ENCODE measurements at places on chromosomes 5 and 9.
A peak's percentile ranks its signal among the peaks of the same experiment; 100 is the strongest.

- peak; percentile 5 for DNase-seq
Measured at GRCh38 chr5:153960269-153961215, 78.2 kb downstream of the FAM114A2 start.

GRCh38 chr9:123168586-123168985, 99.8 kb downstream of the STRBP start:
- no peak for DNase-seq

GRCh38 chr9:130899051-130899748, 2.6 kb upstream of the QRFP start:
- DNase-seq = no peak

- no peak for DNase-seq
Measured at GRCh38 chr9:108162664-108163063, 673.1 kb upstream of the KLF4 start.

DNA sequence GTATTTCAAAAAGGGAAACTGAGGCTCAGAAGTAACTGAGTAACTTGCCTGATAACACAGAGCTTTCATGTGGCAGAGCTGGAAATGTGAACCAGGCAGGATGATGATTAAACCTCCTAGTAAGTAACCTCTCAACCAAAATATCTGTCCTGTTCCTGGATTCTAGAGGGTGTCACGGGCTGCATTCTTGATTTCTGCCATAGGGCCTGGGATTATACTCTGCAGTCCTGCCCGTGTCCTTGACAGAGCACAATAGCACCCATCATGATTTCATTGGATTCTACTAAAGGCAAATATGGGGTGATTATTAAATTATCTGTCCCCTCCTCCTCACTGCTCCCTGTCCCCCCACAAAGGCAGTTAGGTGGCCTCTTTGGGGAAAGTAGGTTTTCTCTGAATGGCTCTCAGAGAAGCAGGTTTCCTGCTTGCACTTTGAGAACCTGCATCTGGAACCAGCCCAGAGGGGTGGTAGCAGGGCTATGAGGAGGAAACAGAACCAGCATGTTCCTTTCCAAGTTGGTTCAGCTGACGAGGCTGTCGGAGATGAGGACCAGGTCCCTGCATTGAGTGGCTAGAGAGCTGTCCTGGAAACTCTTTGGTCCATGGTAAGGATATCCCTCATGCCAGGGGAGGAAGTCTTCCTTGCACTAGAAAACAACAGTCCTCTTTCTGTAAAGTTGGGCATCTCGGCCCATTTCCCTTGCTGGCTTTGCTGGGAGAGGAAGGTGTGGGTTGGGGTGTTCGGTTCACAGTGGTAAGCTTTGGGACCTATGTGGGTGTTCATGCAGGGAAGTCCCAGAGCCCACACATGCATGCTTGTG, 36.6 kb downstream of the PPARGC1B start:
- no peak for DNase-seq

DNA sequence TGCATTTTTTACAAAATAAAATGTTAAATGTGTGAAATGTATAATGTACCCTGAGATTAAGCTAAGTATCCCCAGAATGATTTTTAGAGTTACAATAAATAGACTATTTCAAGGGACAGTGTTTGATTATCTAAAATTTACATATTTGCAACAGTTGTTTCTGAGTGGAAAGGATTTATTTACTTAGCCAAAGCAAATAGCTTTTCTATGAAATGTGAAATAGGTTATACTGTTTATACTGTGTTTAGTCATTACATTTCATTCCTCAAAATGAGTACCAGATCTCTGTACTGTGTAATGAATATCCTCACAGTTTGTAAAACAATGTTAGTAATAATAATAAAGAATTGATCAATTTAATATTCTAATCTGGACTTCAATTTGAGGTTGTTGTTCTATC, 1019.0 kb downstream of the NR2F1-AS1 start:
- DNase-seq = no peak

DNA sequence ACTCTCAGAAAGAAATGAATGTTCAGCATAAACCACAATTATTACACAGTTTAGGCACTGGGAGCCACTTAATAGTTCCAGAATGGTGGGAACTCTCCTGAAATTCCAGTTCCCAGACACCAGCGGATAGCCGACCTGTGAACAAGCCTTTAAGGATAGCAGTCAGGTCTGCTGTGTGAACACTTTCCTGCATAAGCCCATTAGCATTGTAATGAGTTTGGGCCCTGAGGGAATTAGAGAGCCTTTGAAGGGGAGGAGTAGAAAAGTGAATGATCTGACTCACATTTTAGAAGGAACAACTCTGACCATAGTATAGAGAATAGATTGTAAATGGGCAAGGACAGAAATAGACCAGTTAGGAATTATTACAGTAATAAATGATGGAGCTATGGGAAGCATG, 189.1 kb downstream of the ADGRV1 start:
- DNase-seq = no peak

DNA sequence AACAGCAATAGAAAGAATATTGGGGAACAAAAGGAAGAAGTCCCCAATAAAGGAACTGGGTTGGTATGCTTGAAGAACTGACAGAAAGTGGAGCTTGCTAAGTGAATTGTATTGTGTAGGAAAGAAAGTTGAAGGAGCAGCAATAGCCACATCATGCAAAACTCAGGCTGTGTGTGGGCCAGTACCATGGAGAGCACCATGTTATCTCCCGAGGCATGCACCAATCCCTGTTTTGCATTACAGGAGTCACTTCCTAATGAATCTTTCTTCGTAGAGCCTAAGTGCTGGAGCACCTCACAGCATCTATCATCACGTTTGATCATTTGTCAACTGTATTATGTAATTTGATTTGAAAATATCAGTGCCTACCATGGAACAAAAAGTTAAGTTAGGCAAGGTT, 137.7 kb upstream of the NMUR2 start:
- no peak for DNase-seq

- DNase-seq = no peak
Measured at GRCh38 chr9:79682076-79682736, 110.4 kb downstream of the TLE4 start.

DNA sequence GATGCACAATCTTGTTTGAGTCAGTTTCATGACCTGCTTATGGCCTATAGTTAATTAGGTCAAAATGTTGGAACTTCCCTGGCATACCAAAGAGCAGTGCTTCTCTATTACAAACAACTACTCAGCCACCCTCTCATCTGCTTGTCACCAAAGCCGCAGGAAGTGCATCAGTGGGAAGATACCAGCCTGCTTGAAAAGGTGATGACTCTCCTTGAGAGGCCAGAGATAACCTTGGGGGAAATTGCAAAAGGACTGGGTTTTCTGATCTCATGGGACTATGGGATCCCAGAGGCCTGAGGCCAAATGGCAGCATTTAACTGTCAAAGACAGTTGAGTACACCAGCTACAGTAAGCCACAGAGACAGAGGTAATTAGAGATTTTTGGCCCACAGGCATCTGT, 69.9 kb downstream of the C9orf57 start:
- DNase-seq = no peak

GRCh38 chr5:142748568-142749249, 21.5 kb upstream of the ARHGAP26 start:
- peak; percentile 54 for DNase-seq

DNA sequence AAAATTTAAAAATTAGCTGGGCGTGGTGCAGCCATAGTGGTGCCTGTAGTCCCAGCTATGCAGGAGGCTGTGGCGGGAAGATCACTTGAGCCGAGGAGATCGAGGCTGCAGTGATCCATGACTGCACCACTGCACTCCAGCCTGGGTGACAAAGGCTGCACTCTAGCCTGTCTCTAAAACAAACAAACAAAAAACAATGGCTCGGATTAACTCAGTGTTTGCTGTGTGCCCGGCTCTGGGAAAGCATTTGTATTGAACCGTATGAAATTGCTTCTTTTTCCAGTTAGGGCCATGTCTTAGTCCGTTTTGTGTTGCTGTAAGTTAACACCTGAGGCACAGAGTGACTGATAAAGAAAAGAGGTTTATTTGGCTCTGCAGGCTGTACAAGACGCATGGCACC, 62.6 kb downstream of the CFAP77 start:
- no peak for DNase-seq

DNA sequence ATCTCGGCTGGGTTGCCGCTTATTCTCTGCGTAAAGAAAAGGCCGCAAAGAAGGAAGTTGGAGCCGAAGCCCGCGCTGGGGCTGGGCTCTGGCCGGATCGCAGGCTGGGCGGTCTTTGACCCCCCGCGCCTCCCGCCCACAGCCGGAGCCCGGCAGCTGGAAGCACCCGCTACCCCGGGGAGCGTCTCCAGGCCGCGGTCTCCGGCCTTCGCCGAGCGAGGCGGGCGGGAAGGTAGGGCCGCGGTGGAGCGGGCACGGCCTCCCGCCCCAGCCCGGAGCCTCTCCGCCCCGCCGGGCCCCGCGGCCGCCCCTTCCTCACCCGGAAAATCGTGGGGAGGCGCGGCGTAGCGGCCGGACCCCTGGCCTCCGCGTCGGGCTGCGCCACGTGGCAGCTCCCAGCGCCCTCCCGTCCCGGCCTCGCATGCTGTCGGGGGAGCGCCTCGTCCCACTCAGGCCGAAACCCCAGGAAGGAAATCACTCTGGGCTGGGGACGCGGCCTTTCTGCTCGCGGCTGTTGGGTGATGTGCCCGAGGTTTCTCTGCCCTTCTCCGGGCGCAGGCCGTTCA, 12.0 kb downstream of the FOXD1 start:
- DNase-seq = no peak

GRCh38 chr9:9621355-9621940, 991.4 kb downstream of the PTPRD start:
- no peak for DNase-seq

DNA sequence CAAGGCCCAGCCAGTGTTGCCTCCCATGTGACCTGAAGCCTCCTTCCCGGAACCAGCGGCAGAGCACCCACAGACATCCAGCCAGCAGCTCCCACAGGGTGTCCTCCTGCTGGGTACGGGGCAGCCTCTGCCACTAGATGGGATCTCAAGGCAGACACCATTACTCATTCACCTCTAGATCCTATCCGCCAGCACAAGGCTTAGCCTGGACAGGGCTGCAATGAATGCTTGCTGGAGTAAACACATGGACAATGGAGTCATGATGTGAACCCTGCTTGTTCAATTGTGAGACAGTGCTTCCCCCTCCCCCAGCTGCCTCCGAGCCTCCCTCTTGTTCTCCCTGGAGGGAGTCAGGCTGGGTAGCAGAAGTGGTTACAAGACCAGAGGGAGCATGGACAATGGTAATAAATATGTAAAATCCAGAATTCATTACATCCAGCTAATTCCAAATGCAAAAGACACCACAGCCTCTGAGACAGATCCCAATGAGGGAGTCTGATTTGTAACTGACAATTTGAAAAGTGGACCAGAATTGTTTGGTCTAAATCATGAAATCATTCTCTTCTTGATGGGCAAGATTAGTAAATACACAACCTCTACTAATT, 132.0 kb downstream of the CRB2 start:
- no peak for DNase-seq

DNA sequence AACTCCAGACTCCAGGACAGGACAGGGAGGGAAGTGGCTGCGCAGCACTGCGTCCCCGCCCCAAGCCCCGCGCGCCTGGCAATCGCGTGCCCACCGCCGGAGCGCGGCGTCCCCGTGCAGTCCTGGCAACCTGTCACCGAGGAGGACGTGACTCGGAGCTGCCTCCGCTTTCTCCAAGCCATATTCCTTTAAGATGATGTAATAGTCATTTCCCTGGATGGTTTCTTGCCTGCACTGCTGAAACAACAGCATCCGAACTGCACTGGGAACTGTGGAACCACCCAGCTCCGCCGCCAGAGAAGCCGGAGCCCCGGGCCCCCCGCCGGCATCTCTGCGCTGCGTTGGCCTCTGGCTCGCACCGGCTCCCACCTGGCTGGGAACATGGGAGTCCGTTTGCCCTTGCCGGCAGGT, 34.5 kb downstream of the KCTD16 start:
- no peak for DNase-seq

- no peak for DNase-seq
Measured at GRCh38 chr5:53454719-53455000, 25.8 kb upstream of the FST start.

GRCh38 chr5:129971714-129972113, 67.4 kb downstream of the CHSY3 start:
- no peak for DNase-seq

- no peak for DNase-seq
Measured at GRCh38 chr9:19320495-19320894, 59.5 kb downstream of the RPS6 start.

GRCh38 chr9:120555839-120556238, 24.1 kb downstream of the CDK5RAP2 start:
- no peak for DNase-seq

- DNase-seq = no peak
Measured at GRCh38 chr9:92292338-92293074, 991 bp downstream of the IARS1 start.

DNA sequence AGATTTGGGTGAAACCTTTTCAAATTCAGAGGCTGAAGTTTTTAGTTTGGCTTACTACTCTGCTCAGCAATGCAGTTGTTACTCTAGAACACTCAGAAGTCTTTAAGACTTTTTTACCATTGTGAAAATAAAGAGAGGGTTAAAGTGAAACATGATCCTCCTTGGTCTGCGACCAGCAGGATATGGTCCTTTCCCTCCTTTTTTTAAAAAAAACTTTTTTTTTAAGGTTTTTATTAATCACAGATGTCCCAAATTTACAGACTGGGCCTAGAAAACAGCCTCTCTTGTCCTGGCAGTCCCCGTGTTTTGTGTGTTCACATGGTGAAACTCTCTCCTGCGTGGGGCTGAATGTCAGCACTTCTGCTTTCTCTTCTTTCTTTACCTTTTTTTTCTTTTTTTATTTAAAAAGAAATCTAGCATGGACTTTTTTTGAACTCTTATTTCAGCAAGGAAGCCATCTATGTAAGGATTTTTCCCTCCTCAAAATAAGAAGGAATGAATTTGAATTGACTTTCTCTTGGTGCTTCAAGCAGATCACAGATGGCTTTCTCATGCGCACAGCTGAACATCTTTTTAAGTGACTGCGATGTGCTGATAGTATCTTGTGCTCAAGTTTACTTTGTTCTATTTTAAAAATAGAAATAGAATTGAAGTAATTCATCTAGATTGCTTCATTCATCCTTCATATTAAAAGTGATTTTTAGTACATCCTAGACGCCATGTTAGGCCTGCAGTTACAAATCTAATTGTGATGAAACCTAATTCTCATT, 128.7 kb upstream of the OTULINL start:
- DNase-seq = no peak

DNA sequence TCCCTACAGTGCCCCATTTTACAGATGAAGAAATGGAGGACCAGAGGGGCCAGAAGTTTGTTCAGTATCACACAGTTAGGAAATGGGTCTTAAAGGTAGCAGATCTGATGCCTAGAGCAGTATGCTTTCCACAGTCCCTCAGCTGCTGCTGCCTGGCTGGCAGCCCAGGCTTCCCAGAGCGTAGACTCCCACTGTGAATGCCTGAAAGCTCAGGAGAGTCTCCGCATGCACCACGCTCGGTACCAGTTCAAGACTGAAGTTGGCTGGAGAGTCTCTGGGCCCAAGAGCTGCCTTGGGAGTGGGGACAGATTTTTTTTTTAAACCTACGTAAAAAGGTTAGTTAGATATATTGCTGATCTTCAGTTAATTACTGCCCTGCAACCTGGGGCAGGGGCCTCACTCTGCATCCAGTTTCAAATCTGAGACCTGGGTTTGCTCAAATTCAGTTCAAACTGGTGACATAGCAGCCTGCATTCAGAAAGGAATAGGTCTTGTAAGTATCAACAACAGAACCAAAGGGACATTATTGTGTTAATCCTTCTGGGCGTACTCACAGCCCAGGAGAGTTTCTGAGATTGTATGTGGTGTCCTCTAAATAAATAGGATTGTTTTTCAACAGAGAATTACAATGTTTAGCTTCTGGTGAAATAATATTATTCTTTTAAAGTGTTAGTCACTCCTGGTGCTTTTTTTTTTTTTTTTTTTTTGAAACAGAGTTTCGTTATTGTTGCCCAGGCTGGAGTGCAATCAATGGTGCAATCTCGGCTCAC, 8.3 kb downstream of the NANS start:
- DNase-seq = no peak

GRCh38 chr9:130590305-130590704, 10.9 kb downstream of the FUBP3 start:
- DNase-seq = no peak

All from activated CD4-positive, alpha-beta T cell treated with anti-CD3 and anti-CD28 coated beads, Interleukin-2, Interleukin-4, amounts not matched to agents 100 ng/mL and 50 ng/mL, durations not matched to agents 16 hours and 8 hours (primary cell).